ENCODE measurements at places on chromosomes 1 and 21.

DNA sequence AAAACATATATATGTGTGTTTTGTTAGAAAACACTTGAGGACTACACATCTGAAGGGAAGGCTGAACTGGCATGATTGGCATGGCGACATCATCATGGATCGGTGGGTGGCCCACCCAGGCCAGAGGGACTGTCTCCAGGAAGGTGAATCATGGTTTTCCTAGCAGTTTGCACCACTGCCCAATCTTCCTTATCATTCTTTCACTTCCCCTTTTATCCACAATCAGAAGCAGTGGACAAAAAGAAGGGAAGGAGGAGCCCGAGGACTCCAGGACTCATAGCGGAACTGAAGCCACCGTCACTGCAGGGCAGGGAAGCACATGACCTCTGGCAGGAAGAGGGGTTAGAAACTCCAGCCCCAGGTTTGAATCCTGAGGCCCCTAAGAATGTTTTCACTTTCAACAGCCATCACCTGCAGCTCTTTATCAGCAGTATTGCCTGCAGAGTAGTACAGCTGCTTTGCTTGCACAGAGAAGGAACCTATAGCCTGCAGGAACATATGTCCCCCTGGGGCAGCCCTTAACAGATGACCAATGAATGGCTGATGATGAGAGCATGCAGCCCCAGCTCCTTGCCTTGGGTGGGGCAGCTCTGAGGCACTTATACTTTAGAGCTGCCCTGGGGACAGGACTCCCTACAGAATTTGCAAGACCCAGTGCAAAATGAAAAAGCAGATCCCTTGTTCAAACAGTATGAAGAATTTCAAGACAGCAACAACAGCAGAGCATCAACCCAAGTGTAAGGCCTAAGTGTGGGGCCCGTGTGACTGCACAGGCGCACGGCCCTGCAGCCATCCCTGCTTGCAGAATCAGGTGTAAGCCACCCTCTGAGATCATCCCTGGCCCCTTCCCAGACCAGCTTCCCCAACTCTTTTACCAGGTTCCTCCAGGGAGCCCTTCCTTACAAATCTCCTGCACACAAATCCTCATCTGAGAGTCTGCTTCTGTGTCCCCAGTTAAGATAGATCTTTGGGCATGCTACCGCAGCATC is 241.8 kb upstream of the IRF2BP2 start:
- no peak for DNase-seq

DNA sequence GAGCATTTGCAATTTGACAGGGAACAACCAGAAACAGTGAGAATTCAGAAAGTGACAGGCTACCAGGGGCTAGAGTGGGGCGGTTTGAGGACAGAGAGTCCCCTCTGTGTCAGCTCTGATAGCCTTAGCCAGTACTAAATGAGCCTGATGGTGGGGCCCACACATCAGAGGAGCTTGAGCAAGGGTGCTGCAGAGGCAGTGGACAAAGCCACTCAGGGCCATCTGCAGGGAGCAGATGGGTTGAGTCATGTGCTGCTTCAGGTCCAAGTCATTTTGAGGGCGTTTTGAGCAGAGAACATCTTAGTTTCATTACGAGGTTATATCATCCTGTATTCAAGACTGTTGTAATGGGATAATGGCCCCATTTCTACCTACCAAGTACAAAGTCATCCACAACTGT is 7.7 kb downstream of the LRRC52 start:
- no peak for DNase-seq

- no peak for DNase-seq
Observed at GRCh38 chr1:234821840-234822239, 211.9 kb upstream of the IRF2BP2 start.

DNA sequence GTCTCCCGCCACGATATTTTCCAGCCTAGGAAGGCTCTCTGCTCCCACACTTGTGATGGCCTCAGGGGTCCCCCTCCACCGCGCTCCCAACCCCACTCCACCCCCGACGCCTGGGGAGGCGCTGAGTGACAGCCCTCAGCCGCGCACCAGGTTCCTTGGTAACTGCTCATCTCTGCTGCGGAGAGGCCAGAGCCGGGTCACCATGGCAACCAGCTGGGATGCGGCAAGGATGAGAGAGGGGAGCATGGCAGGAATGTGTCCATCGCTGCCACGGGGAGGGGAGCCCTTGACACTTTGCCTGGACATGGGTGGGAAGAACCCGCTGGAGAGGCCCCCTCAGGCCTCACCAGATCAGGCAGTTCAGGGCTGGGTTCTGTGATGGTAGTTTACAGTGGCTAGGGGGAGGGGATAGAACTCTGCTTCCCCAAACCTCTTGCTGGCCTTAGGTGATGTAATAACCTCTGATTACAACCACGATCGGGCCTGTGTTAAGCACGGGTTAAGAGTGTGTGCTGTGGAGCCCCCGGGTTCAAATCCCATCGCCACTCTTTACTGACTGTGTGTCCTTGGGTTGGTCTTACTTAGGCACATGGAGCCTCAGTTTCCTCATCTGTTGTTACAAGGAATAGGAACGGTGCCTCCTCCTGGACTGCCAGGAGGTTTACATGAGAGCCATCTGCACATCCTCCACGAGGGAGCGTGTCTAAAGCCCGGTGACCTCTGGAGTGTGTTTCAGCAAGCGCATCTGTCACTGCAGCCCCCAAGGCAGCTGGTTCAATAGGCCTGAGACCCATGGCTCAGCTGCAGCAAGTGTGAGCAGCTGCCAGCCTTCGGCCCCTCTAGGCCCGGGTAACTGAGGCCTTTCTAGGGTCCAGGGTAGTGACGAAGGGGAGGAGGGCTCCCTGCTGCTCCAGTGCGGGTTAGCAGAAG is 6.3 kb downstream of the KIF17 start:
- DNase-seq = no peak

DNA sequence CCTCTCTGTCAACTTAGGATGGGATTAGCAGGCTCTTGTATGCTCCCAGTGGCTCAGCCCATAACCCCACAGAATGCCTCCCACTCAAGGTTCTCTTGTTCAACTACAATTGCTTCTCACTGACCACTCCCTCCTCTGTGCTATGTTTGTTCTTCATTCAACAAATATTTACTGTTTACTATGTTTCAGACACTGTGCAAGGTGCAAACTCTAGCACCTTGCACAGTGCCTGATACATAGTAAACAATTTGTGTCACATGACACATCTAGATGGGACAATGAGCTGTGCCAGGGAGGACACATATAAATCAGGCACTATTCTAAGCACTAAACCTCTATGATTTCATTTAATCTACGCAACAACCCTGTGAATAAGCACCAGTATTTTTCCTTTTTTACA is 15.4 kb downstream of the ATP1A2 start:
- no peak for DNase-seq

- peak; percentile 57 for DNase-seq
Observed at GRCh38 chr1:224497714-224498573, 63.3 kb upstream of the WDR26 start.

DNA sequence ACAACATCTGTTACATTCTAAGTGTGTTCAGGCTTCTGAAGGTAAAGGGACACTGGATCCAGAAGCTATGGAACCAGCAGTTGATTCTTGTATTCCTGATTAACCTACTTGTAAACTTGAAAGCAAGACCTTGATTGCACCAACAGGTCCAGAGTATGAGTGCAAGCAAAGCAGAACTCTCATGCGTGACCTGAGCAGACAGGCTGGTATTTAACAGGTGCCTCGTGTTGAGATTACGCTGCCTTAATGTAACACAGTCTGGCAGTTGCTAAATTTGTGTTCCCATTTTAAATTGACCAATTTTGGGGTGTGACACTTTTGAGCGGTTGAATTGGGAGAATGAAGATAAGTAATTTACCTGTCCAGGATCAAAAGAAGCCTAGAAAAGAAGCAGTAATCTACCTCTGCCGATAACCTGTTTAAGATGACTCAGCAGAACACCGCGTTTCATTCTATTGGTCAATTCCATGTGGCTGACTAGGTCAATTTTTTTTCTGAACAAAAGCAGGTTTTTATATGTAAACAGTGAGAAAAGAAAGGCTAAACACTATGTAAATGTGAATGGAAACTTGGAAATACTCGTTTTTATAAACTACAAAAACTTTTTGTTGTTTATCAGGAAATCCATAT is 147.6 kb downstream of the DYRK1A start:
- DNase-seq = no peak

GRCh38 chr1:181538836-181539235 is 55.5 kb downstream of the CACNA1E start:
- DNase-seq = no peak

DNA sequence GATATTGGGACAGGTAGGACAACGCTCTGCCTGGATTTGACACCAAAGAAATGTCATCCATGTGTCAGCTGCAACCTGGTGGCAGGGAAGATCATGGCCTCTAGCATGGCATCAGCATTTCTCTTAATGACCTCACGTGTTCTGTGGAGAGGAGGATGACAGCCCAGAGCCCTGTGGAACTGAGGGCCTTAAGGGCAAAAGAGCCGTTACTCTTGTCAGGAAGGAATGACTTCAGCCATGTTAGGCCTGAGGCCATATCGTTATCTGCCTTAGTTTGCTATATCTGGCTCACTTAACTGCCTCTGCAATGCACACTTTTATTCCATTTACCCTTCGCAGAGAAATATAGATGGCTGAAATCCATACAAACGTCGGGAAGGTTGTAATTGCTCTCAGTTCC is 83.2 kb upstream of the PBX1 start:
- no peak for DNase-seq

GRCh38 chr1:84217239-84217638 is 73.2 kb downstream of the PRKACB start:
- no peak for DNase-seq

DNA sequence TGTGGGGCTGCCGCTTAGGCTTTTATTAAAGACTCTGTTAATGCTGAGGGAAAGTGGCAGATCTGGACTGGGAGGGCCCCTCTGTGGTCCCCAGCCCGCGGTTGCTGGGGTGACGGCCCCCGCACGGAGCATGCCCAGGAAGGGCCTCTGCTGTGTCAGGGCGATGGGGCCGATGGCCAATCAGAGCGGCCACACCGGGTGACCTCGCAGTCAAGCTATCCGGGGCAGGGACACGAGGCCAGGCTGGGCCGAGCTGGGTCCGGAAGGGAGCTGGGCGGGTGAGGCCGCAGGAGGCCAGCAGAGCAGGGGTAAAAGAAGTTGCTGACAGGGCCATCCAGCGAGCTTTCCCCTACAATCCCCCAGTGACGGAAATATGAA is 145.1 kb downstream of the CASZ1 start:
- no peak for DNase-seq

GRCh38 chr1:113811156-113811887 is 954 bp downstream of the RSBN1 start:
- no peak for DNase-seq
